ENCODE measurements at places on chromosomes 7 and 10.

GRCh38 chr10:1154531-1155295, 98.5 kb downstream of the WDR37 start:
- no peak for DNase-seq

- no peak for DNase-seq
Measured at GRCh38 chr7:40946549-40946948, 756.3 kb downstream of the INHBA start.

- no peak for DNase-seq
Measured at GRCh38 chr7:83832009-83832408, 183.1 kb upstream of the SEMA3E start.

DNA sequence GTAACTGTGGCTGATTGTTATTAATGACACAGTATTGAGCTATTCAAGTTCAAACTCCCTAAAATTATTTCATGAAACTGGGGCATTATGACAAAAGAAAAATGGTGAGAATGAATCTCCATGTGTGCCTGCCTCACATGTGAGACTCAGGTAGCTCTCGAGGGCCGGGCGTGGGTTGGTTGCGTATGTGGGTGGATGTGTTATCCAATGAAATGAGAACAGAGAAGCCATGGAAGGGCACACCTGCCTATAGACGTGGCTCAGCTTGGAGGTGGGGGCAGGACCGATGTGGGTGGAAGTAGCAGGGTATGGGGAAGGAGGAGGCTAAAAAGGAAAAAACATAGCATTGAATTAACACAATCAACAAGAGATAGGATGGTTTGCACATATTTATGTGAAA, 96.5 kb downstream of the AOAH start:
- DNase-seq, result no peak
